Right ventricle myocardium superior (tissue), 1 donor: ENCODE measurements at places on chromosomes 7 and 10.

- DNase-seq, result no peak
Observed at GRCh38 chr7:43700059-43700501, 29.2 kb downstream of the COA1 start.

DNA sequence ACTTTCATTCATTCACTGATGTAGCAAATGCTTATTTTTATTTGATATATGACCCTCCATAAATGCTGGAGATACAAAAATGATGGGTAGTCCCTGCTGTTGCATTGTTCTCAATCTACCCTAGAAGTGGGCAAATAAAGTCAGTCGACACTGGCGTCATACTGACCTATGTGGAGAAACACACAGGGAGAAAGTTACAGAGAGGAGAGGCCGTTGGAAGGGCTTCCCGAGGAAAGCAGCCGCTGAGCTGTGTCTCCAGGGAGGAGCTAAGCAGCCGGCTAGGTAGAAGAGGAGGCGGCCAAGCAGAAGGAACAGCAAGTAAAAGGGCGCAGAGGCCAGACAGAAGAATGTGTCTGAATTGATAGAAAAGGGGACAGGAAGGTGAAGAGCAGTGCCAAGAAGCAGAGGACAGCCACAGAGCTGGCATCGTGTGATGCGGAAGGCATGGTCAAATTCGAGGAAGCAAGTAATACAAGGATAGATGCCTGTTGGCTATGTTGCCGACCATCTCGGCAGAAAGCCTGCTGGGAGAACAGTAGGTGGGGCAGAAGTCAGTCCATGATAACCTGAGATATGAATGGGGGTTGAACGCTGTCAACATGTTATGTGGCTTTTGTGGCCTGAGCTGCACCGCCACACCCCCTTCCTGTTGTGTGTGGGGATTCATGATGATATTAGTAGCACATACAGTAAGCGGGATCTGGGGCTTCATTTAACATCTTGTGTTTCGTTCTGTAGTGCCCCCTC is 25.9 kb downstream of the ST8SIA6 start:
- DNase-seq, result no peak

DNA sequence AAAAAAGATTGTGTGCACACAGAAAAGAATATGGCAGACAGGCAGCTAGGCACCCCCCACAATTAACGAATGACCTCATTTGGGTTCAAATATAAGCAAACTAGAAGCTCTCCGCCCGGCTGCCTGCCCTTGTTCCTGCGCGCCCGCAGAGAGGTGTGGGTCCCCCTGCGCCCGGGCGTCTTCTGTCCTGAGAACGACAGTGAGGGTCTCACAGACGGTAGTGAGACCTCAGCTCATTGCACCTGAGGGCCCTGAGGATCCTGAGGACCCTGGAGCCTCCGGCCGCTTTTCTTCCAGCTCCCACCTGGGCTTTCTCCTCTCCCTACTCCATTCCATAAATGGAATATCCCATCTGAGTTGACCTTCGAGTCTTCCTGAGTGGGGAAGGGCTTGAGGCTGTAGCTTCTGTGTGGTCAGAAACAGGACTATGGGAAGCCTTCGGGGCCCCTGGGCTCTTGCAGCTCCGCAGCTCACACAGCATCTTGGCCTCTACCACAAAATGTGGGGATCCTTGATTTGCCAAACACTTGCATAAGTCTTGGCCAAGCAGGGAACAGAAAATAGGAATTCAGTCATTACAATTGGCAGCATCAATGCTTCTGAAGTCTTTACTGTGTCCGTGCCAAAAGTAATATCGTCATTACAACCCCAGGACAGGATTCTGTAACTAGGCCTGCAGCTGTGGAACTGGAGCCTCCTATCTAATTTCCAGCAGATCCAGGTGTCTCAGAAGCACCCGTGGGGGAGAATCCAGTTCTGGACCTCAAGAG is 43.8 kb downstream of the JAKMIP3 start:
- peak; percentile 48 for DNase-seq

- DNase-seq, result no peak
Observed at GRCh38 chr7:28626221-28626620, 213.9 kb downstream of the CREB5 start.

GRCh38 chr10:129021594-129022304 is 445.3 kb upstream of the MGMT start:
- DNase-seq, result peak; percentile 53

DNA sequence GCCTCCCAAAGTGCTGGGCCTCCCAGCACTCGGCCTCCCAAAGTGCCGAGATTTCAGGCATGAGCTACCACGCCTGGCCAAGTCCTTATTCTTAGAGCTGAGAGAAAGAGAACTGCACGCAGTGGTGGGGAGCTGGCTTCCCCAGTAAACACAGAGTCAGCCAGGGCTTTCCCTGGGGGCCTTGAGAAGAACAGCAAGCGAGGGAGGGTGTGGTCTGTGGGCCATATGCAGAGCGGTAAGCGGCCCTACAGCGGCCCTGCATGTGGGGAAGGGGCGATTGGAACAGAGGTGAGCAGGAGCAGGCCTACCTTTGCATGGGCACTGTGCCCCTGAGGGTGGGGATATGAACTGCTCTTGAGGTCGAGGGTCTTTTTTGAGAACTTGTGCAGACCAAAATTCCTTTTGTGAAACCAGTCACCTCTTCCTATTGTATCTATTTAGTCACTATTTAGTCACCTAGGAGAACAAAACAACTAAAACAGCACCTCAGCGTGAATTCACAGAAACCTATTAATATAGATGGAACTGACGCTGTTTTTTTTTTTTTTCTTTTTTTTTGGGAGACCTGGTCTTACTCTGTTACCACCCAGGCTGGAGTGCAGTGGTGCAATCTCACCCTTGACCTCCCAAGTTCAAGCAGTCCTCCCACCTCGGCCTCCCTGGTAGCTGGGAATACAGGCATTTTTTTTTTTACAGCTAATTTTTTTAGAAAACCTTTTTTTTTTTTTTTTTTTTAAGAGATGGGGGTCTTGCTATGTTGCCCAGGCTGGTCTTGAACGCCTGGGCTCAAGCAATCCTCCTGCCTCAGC is 36.9 kb upstream of the SH2D4B start:
- peak; percentile 79 for DNase-seq

GRCh38 chr10:92691591-92692079 is 1.9 kb downstream of the HHEX start:
- peak; percentile 83 for DNase-seq

DNA sequence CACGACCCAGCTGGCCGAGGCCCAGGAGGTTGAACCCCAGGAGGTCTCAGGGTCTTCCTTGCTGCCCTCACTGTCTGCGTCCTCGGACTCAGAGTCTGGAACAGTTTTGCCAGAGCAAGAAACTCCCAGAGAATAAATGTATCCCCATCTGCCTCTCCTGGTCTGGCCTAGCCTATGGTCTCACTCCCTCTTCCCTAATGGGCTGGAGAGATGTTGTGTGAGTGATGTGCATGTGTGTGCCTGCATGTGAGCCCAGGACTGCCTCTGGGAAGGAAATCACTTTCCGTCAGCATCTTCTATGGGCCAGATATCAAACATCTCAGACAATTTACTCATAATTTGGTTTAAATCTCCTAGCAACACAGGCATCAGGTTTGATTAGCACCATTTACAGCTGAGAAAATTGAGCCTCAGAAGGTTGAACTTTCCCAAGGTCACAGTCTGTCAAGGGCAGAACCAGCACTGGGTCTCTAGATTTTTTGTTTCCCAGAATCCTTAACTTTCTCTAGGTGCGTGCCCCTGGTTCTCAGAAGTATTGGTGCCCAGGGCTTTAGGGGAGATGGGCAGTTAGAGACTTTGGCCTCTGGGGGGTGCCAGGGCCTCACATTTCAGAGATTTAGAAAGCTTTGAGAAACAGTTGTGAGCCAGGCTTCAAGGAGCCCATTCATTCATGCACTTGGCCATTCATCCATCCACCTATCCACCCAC is 4.9 kb downstream of the TMEM270 start:
- DNase-seq, result no peak

DNA sequence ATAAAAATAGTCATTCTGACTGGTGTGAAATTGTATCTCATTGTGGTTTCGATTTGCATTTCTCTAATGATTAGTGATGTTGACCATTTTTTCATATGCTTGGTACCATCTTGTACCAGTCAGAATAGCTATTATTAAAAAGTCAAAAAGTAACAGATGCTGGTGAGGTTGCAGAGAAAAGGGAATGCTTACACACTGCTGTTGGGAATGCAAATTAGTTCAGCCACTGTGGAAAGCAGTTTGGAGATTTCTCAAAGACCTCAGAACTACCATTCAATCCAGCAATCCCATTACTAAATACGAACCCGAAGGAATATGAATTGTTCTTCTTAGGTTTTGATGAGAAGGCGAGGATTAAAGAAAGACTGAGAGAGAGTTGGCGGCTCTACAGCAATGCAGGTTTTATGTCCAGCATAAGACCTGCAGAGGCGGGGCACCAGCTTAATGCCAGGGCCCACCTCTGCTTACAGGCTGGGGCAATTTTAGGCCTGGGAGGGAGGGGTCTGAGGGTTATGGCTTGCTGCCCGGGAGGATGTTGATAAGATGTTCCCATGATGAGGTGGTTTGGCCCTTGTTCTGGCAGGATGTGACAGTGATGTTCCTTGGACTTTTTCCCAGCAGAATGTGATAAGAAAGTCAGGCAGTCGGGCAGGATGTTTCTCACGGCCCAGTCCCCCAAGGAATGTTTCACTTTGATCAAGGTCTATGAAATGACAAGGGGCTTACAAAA is 74.4 kb downstream of the MEST start:
- DNase-seq, result peak; percentile 87

DNA sequence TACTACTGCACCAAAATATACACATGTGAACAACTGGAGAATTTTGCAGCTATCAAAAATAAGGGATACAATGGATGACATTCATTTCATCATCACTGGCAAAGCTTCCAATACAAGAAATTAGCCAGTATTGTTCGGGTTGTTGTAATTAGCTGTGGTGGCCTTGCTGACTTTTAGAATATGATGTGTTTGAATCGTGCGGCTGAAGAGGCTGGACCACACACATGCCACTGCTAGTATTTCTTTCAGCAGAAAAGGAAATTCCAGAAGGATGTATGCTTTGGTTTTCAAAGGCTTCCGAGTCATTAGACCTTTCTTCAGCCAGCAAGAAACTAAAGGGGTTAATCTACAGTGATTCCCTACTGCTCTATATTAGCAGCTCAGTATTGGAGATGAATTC is 16.6 kb downstream of the RPP38 start:
- DNase-seq, result no peak

- no peak for DNase-seq
Observed at GRCh38 chr10:51129946-51130544, 55.8 kb downstream of the PRKG1 start.

GRCh38 chr7:49091519-49091918 is 167.2 kb downstream of the CDC14C start:
- no peak for DNase-seq

- no peak for DNase-seq
Observed at GRCh38 chr7:102935450-102936115, 22.8 kb downstream of the LRRC17 start.

- DNase-seq, result no peak
Observed at GRCh38 chr10:29955329-29955935, 104.0 kb downstream of the JCAD start.

DNA sequence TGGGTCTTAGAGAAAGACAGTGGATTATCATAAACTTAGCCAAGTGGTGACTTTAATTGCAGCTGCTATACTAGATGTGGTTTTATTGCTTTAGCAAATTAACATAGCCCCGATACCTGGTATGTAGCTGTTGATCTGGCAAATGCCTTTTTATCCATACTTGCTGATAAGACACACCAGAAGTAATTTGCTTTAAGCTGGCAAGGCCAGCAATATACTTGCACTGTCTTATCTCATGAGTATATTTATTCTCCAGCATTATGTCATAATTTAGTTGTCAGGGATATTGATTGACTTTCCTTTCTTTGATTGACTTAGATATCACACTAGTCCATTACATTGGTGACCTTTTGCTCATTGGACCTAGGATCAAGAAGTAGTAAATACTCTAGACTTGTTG is 12.8 kb downstream of the TMEM229A start:
- DNase-seq, result no peak

DNA sequence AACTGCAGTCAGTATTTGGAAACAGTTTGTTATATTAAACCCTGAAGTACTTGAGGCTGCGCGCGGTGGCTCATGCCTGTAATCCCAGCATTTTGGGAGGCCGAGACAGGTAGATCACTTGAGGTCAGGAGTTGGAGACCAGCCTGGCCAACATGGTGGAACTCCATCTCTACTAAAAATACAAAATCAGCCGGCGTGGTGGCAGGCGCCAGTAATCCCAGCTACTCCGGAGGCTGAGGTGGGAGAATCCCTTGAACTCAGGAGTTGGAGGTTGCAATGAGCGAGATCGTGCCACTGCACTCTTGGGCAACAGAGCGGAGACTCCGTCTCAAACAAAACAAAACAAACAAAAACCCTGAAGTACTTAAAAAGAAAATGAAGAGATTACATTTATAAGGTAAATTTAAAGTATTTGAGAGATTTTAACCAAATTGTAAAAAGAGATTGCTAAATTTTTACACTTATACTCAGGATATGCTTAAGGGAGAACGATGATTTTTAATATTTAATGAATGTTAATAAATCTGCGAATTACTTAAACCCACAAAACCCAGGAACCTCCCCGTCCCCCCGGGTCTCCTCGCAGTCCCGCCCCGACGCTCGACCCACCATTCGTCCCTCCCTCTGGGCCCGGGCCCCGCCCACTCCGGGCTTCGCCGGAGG is 425 bp upstream of the MTG1 start:
- DNase-seq, result no peak

DNA sequence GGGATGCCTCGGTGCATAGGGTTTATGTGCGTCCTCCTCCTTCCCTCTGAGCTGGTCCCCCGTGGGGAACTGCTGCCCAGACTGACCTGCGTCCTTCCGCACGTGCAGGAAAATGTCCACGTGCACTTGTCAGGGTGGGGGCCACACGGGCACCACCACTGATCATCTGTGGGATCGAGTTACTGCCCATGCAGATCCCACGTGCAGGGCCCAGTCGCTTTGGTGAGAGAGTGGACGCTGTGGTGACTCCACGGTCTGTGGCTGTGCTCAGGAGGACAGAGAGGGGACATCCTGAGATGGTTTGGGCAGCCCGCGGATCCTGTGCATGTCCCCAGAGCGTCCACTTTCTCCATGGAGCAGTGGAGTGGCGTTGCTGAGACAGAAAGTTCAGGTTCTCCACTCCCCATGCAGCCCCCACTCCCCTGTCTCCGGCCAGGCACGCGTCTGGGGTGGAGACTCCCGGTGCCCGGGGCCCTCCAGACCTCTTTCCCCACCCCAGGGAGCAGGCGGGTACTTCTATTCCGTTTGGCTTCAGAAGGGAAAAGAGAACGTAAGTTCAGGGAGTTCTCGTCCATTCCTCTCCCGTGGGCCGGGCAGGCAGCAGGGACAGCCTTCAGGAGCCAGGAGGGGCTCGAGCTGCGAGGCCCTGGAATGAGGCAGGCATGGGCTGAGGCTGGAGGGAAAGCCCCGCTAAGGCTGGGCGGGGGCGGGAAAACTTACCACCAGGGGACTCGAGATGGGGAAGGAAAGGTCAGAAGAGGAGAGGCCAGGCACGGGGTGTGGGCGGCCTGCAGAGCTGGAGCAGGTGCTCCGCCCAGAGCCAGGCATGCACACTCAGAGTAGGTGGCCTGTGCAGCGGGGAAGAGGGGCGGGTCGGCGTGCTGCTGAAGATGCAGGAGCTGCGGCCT is 59.9 kb downstream of the EGFR start:
- no peak for DNase-seq

DNA sequence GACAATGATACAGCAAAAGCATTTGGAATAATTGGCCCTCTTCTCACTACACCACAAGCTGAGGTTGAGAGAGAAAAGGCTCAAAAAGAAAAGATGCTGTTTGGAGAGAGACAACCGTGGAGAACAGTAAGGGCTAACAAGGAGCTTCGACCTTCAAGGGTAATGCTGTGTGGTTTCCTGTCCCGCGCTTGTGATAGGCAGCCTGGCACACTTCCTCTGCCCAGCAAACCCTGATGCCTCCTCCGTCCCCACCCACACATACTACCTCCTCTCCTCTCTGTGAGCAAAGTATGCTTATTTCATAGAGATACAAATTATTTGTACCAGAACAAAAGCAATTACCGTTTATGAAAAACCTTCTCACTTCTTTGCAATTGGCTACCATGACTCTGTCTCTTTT is 755.4 kb downstream of the KCNMA1 start:
- peak; percentile 46 for DNase-seq
